HFF-Myc (cell line): ENCODE measurements at places on chromosomes 5 and 9.

DNA sequence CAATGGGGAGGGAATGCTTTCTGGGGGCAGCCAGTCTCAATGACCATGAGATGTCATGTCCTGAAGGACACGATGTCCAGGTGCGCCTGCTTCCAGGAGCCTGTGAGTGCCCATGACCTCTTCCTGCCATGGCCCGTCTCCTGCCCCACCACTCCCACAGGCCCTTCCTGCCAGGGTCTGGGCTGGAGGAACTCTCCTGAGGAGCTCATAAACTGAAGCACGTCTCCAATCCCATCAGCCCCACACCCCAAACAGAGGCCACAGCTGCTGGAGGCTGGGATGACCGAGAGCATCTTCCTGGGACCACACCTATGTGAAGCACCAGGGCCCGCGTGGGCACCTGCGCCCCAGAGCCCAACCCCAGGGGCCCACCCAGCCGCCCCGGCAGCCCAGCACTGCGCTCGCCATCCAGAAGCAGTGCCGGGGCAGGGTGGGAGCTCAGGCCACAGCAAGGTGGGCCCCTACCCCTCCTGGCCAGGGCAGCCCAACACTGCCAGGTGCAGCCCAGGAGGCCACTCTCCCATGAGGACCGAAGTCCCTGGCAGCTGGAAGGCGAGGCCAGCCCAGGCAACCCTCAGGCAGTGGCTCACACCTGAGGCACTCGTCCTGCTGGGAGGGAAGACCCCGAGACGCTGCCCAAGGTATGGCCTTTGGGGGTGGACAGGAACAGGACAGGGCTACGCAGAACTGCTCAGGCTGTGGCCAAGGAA lies 53.9 kb upstream of the UBAC1 start:
- DNase-seq = no peak

GRCh38 chr5:103469288-103470040 lies 93.1 kb downstream of the NUDT12 start:
- DNase-seq = no peak

- DNase-seq = no peak
Observed at GRCh38 chr5:96595300-96596090, 66.7 kb upstream of the CAST start.

GRCh38 chr9:80503671-80504281 lies 932.0 kb downstream of the TLE4 start:
- no peak for DNase-seq

GRCh38 chr5:76692274-76692540 lies 23.7 kb upstream of the F2R start:
- DNase-seq = no peak

DNA sequence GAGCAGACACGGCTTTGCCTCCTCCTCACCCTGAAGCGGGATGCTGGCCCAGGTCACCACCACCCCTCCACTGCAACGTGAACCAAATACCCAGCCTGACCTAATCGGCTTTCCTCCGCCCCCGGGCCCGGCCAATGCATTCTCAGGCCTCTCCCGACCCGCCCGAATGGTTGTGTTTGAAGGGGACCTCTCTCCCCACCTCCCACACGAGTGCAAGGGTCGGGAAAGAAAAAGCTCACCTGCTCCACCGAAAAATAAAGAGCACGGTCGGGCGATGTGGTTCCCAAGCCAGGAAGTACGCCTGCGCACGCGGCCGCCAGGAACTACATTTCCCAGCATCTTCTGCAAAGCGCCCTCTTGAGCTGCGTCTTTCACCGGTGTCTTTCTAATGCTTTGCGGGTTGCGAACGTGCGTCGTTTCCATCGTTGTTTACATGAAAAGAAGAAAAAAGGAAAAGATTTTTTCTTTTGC lies at the start of gene ZNF883:
TSS of gene ZNF883 (minus strand) at position 282 of the 471 bp plus-strand sequence.
- peak; percentile 33 for DNase-seq

DNA sequence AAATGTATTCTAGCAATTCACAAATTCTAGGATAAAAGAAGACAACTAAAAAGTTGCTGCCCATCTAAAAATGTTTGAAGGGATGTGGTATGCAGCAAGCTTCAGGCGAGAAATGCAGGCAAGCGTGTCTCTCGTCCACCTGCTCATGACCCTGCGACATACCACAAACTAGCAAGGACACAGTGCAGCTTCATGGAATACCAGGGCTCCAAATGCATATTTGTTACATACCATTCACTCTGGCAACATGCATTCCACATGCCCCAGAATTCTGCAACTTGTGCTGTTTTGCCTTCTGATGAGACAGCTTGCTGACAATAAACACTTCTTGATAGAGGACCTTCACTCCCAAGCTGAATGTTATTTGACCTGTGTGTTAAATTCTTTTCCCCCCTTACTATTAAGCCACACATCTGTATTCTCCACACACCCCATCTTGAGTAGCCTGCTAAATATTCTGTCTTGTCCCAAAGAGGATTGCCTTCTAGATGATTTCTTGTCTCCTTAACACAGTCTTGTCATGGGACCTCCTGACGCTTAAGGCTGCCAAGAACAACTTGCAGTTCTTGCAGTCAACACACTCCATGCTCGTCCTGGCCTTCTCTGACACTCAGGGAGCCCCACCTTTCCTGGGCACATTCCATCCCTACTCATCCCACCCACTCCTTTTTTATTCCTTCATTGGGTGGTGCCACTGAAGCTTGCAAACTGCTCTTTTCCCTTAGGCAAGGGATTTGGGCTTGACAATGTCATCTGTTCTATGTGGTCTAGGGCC lies 340.5 kb downstream of the PIK3R1 start:
- DNase-seq = no peak

DNA sequence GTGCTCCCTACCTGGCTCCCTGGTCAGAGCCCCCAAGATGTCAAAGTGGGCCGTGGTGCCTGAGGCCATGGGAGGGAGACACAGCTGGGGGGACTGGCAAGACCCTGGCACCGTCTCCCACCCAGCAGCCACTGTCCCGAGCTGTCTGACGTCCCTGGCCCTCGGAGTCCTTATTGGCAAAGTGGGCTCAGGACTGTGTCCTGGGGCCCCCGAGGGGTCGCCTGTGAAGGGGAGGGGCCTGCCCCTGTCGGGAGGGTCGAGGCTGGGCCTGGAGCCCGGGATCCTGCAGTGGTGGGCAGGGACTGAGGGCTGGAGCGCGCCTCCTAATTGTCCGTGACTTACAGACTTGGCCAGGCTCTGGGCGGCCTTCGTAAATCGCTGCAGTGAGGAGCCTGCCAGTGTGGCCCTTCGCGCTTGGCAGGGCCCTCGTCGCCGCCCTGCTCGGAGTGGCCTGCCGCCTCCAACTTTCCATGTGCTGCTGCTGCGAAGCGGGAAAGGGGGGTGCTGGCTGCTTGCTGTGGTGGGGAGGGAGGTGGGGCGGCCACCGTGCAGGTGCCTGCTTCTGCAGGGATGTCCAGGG lies 13.7 kb downstream of the MYMK start:
- no peak for DNase-seq

- DNase-seq = no peak
Observed at GRCh38 chr9:121800376-121800775, 148.9 kb downstream of the DAB2IP start.

GRCh38 chr9:125959951-125960619 lies 212.9 kb downstream of the PBX3 start:
- no peak for DNase-seq

DNA sequence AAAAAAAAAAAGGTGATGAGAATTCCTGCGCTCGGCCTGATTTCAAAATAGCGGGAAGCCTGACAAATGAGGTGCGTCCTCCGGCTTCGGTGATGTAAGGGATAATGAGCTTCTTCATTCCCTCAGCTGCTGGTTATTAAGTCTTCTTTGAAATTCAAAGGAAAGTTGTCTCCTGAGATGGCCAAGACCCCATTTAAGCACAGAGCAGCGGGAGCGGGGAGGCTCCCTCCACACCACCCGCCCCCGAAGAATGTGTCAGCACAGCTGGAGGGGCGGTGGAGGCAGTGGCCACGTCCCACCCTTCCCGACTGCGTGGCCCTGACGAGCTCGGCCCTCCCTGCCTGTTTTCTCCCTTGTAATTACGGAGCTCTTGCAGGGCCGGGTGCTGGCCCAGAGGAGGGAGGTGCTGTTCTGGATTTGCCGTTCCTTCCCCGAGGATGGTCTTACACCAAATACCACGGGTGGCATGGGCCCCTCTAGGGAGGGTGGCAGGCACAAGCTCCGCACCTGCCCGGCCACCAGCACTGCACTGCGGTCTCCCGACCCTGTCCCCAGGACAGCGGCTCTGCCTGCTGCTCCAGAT lies 31.0 kb downstream of the SLC9A3 start:
- DNase-seq = no peak

GRCh38 chr5:138467711-138468132 lies 2.4 kb downstream of the EGR1 start:
- DNase-seq = no peak

GRCh38 chr5:14455814-14456321 lies 125.7 kb upstream of the OTULINL start:
- DNase-seq = no peak

GRCh38 chr5:23977997-23978396 lies 470.6 kb downstream of the PRDM9 start:
- no peak for DNase-seq

DNA sequence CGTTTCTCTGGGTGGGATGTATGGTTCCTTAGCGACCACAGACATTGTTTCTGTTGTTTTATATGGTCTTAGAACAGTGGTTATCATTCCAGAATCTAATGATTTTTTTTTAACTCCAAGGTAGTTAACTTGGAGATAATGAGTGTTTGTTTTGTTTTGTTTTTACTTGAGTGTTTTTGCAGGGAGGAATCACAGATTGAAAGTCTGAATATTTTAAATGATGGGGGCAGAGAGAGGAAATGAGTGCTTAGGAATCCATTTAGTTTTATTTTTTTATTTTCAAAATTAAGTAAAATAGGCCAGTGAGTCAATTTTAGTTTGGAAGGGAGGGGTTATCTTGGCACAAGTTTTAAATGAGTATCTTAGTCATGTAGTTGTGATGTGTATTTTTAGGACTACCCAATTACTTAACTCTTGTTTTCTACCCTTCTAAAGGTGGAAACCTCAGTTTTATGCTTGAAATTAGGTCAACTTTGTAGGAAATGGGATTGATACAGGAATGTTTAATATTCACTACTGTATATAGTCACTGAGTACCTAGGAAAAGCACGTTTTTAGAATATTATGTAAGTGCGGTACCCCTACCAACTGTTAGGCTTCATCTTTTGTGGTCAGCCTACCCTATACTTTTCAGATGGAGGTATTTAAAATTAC lies 2.0 kb downstream of the UBE2R2 start:
- DNase-seq = no peak

DNA sequence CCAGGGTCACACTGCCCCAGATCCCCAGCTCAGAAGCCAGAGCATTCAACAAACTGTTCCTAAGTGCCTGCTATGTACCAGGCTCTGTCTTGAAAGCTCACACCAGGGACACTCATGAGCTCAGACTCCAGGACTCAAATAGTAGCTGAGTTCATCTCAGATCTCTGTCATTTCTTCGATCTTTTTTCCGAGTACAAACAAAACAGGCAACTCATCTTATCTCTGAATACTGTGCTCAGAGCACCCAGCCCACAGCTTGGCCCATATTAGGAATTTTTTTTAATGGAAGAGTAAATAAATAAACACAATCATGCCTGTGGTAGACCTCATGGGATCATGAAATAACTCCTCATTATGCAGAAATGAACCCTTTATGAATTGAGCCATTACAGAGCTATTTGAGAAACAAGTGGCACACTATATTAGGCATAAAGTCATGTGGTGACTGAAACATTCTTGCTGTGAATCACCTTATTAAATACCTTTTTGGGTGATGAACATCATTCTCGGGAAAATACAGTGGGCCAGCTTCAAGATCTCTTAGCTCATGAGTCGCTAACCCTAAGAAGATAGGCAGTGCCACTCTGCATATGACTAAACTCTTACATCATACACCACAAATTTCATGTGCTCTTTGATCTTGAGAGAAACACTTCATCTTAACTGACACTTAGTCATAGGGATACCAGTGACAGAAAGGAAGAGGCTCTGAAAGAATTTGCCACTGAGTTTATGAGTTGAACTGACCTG lies 9.9 kb downstream of the SH3RF2 start:
- DNase-seq = no peak
